A549 (cell line): ENCODE measurements at places on chromosomes 16 and 17.

- DNase-seq: no peak
These were observed 32.8 kb downstream of the CACNA1G start for GRCh38 chr17:50593321-50593720.

DNA sequence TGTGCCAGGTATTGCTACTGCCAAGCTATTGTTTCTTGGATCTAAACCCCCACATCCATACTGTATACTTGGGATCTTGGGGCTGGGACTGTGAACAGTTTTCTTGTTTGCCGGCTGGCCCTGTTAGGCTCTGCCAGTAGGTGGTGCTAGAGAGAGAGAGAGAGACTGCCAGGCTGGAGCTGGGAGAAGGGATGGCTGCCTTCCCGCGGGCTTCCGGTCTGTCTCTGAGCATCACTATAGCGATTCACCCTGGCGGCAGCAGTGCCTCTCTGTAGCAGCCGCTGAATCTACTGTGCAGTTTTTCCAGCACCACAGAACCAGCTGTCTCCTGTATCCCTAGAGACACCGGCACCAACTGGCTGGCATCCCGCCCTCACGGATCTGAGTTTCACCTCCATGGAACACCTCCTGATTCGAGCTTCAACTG lies 201.2 kb downstream of the UTP18 start:
- peak; percentile 81 for DNase-seq

DNA sequence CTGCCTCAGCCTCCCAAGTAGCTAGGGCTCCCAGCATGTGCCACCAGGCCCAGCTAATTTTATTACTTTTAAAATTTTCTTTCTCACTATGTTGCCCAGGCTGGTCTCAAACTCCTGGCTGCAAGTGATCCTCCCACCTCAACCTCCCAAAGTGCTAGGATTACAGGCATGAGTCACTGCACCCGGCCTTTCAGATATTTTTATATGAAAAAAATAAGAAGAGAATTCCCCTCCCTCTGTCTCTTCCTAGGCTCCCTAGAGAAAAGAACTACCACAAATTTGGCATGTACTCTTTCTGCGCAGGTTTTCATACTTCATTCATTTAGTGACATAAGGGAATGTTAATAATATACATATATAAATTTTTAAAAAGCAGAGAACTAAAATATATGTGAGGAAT lies 21.7 kb upstream of the SMURF2 start:
- no peak for DNase-seq

DNA sequence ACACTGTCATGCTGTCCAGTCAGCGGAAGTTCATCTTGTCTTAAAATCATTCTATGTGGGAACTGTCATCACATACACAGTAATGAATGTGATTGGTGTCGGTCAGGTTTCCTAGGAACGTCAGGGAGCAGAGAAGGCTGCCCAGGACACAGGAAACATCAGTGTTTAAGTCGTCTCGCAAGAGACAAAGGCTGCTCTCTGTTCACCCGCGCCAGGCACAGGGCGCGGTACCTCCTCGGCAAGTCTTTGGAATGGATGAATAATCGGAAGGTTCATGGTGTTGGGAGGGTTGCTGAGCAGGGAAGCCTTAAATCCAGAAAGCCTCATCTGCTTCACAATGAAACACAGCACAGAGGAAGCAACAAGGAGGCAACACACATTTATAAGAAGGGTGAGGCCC lies 148.2 kb downstream of the CPPED1 start:
- DNase-seq: no peak

GRCh38 chr17:61390479-61390791 lies 9.2 kb upstream of the TBX2 start:
- no peak for DNase-seq

DNA sequence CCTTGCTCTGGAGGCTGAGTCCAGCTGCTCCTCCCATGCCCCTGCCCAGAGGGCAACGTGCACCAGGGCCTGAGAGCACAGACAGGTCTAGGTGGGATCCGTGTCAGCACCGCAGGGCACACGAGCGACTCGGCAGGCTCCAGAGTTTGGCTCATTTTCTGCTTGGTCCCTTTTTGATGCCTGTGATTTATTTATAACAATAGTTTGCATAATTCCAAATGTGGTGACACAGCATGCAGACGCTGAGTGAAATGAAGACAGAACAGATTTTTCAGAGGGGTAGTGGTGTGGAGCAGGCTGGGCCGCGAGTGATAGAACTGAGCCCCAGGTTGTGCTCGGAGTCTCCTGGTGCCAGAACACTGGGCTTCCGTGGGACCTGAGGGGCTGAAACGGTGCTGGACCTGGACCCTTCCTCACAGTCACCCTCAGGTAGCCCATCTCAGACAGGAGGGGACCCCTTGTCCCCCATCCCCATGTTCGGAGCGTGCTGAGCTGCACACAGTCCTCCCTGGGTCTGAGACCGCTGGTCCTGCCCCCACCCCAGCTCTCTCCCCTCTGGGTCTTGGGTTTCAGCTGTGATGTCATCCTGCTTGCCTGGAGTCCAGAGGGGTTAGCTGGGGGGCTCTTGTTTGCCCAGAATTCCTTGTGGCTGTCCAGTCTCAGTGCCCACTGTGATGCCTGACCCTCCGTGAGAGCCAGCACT lies 95.9 kb downstream of the METRNL start:
- no peak for DNase-seq

GRCh38 chr17:73304971-73305812 lies 6.6 kb downstream of the CDC42EP4 start:
- DNase-seq: peak; percentile 82

DNA sequence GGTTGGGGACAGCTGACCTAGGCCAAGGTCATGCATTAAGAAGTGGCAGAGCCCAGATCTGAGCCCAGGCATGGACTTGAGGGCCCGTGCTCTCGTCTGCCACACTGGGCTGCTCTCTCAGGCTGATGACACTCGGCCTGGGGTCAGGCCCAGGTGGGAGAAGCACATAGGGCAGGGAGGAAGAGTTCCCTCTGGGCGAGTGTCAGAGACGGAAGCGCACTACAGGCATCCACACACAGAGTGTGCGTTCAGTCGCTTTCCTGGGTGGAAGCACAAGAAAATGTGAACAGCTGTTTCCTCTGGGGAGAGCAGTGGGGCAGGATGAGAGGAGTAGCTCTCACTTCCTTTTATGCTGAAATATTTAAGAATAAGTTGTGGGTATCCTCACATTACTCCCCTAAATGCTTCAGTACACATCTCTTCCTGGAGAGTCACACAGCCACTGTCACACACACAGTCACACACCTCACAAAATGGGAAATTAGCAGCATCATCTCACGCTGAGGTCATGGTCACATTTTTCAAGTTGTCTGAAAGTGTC lies 59.7 kb downstream of the B9D1 start:
- DNase-seq: no peak

DNA sequence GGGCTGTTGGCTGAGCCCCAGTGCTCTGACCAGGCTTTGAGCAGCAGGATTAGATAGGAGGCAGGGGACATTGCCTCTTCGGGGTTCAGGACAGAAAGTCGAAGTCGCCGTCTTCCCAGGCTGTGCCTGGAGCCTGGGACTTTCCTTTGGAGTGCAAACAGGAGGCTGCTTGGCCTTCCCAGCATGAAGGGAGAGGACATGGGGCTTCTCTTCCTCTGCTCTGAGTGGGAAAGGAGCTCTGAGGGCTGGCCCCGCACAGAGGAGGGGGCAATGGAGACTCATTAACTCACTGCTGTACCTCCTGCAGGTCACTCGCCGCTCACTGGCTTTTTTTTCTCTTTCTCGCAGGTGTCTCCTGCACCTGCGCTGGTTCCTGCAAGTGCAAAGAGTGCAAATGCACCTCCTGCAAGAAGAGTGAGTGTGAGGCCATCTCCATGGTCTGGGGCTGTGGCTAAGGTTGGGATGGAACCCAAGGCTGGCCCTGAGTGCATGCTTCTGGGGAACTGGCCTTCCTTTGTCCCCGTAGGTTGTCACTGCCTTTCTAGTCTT lies 642 bp downstream of the MT1F start:
- DNase-seq: no peak

DNA sequence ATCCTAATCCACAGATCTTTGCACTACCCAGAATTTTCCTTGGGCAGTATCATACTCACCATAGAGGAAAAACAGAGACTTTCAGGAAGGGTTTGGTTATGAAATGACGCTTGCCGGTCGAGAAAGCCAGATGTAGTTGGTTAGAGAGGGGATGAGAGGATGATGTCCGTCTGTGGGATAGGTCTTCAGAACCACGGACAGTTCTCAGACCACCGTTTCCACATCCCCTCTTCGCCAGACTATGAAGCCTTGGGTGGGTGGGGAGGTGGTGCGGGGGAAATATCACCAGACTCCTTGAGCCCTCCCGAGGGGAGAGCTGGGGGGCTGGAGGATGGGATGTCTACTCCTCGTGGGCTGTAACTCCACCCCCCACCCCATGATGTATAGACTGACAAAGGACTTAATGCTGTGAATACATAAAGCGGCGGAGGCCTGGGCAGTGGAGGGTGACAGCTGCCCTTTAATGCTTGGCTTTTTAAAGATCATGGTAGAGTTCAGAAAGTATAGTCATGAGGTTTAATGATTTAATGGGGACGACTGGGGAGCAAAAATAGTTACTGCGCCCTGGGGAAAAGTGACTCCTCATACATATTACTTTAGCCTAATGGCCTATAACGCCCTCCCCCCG lies 96.6 kb downstream of the MRM1 start:
- no peak for DNase-seq

GRCh38 chr16:6309271-6309670 lies 1023.4 kb upstream of the RBFOX1 start:
- DNase-seq: no peak
